ENCODE measurements at places on chromosomes 11 and 22.
A peak's percentile ranks its signal among the peaks of the same experiment; 100 is the strongest.

DNA sequence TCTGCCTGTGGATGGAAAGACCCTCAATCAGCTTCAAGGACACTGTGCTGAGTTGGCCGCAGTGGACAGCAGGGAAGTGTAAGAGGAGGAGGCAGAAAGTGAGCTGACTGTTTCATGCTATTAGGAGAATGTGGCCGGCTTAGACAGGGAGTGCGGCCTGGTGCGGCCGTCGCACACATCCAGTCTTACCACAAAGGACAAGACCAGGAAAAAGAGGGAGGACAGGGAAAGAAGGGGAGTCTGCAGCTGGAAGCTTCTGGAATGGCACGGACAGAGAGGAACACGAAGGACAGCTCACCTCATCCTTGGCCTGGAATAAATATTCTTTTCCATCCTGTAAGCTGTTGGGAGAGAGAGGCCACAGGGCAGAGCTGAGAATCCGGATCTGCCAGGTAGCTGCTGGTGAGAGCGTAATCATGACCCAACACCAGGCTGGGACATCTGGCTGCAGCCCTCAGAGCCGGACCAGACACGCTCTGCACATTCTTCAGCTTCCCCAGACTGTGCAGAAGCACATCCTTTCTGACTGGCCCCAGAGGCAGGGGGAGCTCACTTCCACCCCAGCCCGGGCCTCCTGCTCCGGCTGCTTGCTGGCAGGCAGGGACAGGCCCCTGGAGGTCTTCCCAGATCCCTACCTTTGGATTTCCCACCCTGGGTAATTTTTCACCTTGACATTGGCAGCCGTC lies 8.6 kb upstream of the RBM4B start:
- no peak for DNase-seq

DNA sequence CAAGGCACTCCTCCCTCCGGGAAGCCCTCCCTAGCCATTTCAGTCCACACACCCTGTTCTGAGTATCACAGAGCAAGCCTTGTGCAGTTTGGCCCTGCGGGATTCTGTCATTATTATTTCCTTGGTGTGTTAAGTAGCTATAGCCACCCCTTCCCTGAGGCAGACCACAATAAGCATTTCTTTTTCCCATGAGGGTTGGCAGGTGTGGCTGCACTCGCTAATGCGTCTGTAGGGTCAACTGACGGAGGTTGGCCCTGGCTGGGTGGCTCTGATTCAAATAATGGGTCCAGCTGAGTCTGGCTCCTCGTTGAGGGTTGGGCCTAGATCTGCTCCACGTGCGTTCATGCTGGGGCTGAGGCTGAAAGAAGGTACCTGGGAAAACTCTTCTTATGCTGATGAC lies 5.1 kb downstream of the F2 start:
- no peak for DNase-seq

GRCh38 chr11:32003335-32003734 lies 87.5 kb upstream of the RCN1 start:
- no peak for DNase-seq

- DNase-seq, result no peak
Measured at GRCh38 chr11:118634431-118635236, 27.2 kb downstream of the PHLDB1 start.

GRCh38 chr11:19872512-19873145 lies 160.0 kb downstream of the NAV2 start:
- DNase-seq, result no peak

DNA sequence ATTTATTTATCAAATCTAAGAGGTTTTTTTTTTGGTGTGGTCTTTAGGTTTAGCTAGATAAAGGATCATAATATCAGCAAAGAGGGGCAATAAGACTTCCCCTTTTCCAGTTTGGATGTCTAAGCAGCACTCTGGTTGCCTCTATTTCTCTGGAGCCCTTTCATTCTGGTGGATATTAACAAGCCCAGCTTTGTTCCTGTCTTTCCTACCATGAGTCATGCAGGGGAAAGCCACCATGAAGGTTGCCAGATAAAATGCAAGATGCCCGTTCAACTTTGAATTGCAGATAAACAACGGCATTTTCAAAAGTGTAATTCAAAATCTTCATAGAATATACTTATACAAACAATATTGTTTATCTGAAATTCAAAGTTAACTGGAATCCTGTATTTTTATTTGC lies 143.6 kb downstream of the ADAMTS15 start:
- DNase-seq, result no peak

DNA sequence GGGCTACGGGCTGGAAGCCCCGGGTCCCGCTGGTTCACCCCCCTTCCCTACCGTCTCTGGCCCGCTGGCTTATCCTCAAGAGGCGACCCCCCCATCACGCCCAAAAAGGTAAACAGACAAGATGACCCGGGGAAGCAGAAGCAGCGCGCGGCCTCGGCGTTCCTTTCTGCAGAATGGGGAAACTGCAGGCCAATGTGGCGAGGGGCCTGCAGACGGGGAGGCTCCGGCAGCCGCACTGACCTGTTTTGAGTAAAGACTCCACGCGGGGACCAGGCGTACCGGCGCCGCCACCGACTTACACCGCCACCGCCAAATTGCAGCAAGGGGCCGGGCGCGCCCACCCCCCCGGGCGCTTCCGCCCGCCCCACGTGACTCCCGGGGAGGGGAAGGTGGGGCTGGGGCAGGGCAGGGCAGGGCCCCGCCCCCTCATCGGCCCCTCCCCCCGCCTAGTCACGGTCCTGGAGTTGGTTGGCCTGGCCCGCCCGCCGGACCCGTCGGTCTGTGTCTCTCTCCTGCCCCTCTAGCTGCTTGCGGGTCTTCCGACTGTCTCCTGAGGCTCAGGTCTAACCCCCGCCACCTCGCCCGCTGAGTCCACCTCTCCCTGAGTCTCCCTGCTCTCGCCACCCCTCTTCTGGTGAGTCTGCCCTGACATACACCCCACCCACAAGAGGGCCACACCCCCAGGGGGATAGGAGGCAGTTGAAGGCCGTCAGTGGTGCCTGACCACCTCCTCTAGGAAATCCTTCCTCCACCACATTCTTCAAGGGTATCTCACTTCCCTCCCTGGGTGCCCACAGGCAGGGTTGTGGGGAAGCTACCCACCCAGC lies at the start of gene ARAP1:
ARAP1 (minus strand) TSS at position 321 of the 827 bp plus-strand sequence. CDS start 25,280 bp downstream, outside the sequence.
- DNase-seq, result peak; percentile 97

DNA sequence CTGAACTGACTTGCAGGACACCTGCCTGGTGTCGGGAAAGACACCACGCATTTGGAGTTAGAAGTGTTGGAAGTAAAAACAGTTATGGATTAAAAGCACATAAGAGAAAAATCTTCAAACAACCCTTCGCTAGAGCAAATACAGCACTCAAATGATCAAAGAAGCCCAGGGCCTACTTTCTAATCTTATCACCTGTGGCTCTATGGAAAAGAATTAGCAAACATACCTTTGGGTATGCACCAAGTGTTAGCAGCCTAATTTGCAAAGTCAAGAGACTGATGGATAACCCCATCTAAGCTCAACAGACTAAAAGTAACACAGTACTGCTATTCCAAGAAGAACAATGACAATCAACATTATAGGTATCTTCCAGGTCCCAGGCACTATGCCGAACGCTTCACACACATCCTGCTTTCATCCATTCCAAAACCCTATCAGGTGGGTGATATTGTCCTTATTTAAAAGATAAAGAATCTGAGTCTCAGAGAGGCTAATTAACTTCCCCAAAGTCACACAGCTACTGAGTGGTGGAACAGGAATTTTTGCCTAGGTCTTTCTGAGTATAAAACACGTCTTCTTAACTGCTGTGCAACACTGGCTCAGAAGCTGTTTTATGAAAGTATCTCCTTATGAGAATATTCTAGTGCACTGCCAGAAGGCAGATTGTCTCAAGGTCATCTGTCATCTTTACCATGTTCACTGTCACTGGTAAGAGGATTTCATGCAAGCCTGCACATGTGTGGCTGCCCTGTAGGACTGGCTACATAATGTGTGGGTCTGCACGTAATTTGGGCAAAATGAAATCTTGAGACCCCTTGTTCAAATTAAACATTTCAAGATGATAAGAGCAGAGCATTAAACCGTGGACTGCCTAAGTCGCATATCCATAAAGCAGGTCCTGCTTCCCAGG lies 16.4 kb downstream of the SLC1A2 start:
- DNase-seq, result no peak

GRCh38 chr11:72814286-72815109 lies at the start of gene ATG16L2:
ATG16L2 (plus strand) TSS chr11:72814411; CDS start chr11:72814446, 35 bp downstream.
- DNase-seq, result peak; percentile 94

GRCh38 chr11:73055655-73056354 lies 86.3 kb downstream of the FCHSD2 start:
- no peak for DNase-seq

Data from HTR-8/SVneo (cell line).